Thyroid gland (tissue), 4 donors: ENCODE measurements at places on chromosomes 13 and 19.

DNA sequence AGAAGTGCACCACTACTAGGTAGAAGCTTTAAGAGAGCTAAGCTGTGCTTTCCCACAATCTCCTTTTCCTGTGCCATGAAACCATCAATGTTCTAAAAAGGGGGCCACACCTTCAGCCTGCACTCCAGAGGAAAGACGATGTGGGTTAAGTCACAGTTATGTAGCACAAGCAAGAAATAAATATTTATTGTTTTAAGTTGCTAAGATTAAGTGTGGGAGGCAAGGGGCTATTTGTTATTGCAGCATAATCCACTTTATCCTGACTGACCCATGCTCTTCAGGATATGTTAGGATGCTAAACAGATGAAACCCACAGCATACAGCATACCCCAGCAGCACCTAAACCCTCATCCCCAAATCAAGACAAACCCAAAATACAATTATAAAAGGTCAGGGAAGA lies 64.7 kb downstream of the MBD3L2B start:
- no peaks in the 10 kb centered on the region for H3K36me3 ChIP-seq
- H3K27me3 ChIP-seq, result no peaks in the 10 kb centered on the region
- DNase-seq, result no peak
- H3K4me1 ChIP-seq, result no peaks in the 10 kb centered on the region

GRCh38 chr13:44148159-44148914 lies 225.3 kb upstream of the SERP2 start:
- H3K4me3 ChIP-seq, result no peak overlapping the region
- H3K27ac ChIP-seq, result no peak overlapping the region
- no peaks in the 10 kb centered on the region for H3K36me3 ChIP-seq
- no peak for DNase-seq

- no peak within 1 kb of the TSS for H3K27ac ChIP-seq
- H3K4me1 ChIP-seq, result no peaks in the 10 kb centered on the region
- no peak within 1 kb of the TSS for H3K4me3 ChIP-seq
- H3K27me3 ChIP-seq, result no peaks in the 10 kb centered on the region
Observed at GRCh38 chr19:51372649-51373504, at the start of gene NKG7. Gene NKG7 (minus strand): TSS chr19:51372654. CDS start chr19:51372535, 119 bp downstream.

- H3K27me3 ChIP-seq, result no peaks in the 10 kb centered on the region
- DNase-seq, result peak; percentile 42
- no peak overlapping the region for H3K4me3 ChIP-seq
- peak overlapping the region; percentile 44 for H3K27ac ChIP-seq
- no peaks in the 10 kb centered on the region for H3K4me1 ChIP-seq
Observed at GRCh38 chr19:17107546-17108452, 32.2 kb downstream of the MYO9B start.

DNA sequence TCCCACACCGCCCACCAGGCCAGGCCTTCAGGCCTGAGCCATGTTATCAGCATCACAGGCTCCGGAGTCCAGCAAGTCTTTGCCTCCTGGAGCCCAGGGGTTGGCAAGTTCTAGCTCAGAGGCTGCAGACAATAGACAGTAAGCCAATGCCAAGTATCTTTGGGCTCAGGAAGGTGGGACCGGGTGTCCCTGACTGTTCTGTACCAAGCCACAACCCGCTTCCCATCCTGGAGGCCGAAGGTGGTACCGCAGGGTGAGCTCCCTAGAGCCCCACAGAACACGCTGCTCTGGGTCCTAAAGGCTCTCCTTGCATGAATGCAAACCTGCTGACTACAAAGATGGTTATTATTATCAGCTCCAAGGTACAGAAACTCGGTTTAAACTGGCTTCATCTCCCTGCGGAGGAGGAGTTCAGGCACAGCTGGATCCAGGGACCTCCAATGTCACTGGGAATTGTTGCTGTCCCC lies 5.5 kb upstream of the FSTL3 start:
- H3K27me3 ChIP-seq, result no peaks in the 10 kb centered on the region
- H3K4me1 ChIP-seq, result no peaks in the 10 kb centered on the region
- H3K27ac ChIP-seq, result no peak overlapping the region
- no peak overlapping the region for H3K4me3 ChIP-seq
- no peak for DNase-seq

DNA sequence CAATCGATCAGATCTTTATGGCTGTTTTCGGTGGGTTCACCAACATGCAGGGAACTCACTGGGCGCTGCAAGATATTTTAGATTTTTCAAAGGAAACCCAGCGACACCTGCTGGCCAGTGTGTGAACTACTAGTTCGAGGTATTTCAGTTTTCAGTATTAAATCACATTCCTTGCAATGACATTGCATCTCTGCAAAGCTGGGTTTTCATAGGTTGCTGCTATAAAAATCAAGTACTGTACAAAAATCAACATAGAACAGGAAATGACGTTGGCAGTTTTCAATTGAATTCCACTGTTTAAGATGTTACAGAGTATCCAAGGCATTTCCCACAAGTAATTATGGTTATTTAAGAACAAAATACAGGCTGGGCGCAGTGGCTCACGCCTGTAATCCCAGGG lies 17.6 kb downstream of the LIG1 start:
- H3K36me3 ChIP-seq, result no peaks in the 10 kb centered on the region
- no peaks in the 10 kb centered on the region for H3K4me1 ChIP-seq
- peak; percentile 52 for DNase-seq
- H3K27me3 ChIP-seq, result no peaks in the 10 kb centered on the region
- peak overlapping the region; percentile 64 for H3K27ac ChIP-seq

GRCh38 chr13:71156550-71156949 lies 710.5 kb downstream of the DACH1 start:
- no peak for DNase-seq
- H3K4me3 ChIP-seq, result no peak overlapping the region
- H3K4me1 ChIP-seq, result no peaks in the 10 kb centered on the region

- H3K4me3 ChIP-seq, result no peak overlapping the region
- H3K27ac ChIP-seq, result no peak overlapping the region
- H3K4me1 ChIP-seq, result peaks cover 20% of the 10 kb centered on the region
- no peaks in the 10 kb centered on the region for H3K27me3 ChIP-seq
- H3K36me3 ChIP-seq, result no peaks in the 10 kb centered on the region
- no peak for DNase-seq
Observed at GRCh38 chr19:8335343-8336071, 7.6 kb downstream of the KANK3 start.

GRCh38 chr19:38473201-38473600 lies 39.7 kb downstream of the RYR1 start:
- H3K27me3 ChIP-seq, result no peaks in the 10 kb centered on the region
- H3K36me3 ChIP-seq, result no peaks in the 10 kb centered on the region
- no peak overlapping the region for H3K27ac ChIP-seq
- DNase-seq, result no peak
- H3K4me1 ChIP-seq, result no peaks in the 10 kb centered on the region

DNA sequence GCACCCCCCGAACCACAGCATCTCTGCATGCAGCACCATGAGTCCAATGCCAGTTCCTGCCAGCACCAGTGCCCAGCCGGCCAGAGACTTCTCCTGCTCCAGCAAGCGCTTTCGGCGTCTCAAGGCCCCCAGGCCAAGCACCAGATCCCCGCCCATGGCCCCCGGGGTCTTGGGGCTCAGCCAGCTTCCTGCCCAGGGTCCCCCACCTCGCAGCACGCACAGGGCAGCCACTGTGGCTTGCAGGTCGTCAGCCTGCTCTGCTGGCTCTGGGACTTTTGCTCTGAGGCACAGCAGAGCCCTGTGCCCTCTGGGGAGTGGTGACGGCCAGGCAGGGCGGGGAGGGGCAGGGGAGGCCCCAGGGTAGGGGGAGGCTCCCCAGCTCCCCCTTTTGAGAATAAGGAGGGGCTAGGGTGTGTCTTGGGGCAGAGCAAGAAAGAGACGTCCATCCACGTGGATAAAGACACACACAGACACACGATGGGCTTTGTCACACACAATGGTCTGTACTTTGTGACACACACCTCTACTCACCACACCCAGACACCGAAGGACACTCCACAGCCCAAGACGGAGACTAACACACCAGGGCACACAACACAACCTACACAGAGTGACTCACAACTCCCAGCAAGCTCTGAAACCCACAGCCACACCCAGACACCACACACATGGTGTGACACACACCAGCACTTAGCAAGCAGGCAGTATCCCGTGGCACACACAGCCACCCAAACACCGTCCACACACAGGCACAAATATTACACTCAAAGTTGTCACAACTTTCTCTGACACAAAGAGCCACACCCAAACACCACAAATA lies at the start of gene KCNN4:
KCNN4 (minus strand) TSS at position 268 of the 820 bp plus-strand sequence; CDS start at position 156, 112 bp downstream.
- H3K27ac ChIP-seq, result no peak within 1 kb of the TSS
- H3K36me3 ChIP-seq, result no peaks in the 10 kb centered on the region
- no peak for DNase-seq
- H3K27me3 ChIP-seq, result no peaks in the 10 kb centered on the region
- no peak within 1 kb of the TSS for H3K4me3 ChIP-seq

GRCh38 chr19:37059142-37059541 lies 19.1 kb upstream of the ZNF420 start:
- no peak overlapping the region for H3K27ac ChIP-seq
- DNase-seq, result no peak
- no peaks in the 10 kb centered on the region for H3K4me1 ChIP-seq
- no peaks in the 10 kb centered on the region for H3K27me3 ChIP-seq

GRCh38 chr13:104798486-104798885 lies 1732.3 kb upstream of the SLC10A2 start:
- H3K4me1 ChIP-seq, result no peaks in the 10 kb centered on the region
- no peak for DNase-seq
- H3K27ac ChIP-seq, result no peak overlapping the region
- H3K4me3 ChIP-seq, result no peak overlapping the region
- no peaks in the 10 kb centered on the region for H3K27me3 ChIP-seq

DNA sequence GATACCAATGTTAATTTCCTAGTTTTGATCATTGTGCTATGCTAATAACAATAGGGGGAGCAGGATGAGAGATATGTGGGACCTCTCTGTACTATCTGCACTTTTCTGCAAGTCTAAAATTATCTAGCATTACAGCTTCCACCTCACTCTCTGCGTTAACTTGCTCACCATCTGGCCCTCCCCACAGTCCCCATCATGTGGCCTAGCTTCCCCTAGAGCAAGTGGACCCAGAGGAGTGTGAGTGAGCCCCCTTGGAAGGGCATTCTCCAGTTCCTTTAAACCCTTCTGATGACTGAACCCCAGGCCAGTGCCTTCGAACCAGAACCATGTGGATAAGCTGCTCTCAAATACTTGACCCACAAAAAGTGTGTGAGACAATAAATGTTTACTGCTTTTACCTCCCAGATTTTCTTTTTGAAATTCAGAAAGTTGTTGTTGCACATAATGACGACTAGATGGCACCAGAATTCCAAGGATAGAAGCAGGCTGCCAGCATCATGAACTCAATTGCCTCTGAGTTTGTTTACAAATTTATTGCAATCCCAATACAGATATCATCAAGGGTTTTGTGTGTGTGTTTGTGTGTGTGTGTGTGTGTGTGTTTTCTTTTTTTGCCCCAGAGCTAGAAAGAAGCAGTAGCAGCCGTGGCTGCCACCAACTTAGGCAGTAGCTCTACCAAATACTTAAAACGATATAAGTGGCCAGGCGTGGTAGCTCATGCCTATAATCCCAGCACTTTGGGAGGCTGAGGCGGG lies 49.0 kb upstream of the ZNF780A start:
- H3K4me1 ChIP-seq, result peaks cover 6% of the 10 kb centered on the region
- H3K4me3 ChIP-seq, result no peak overlapping the region
- H3K36me3 ChIP-seq, result no peaks in the 10 kb centered on the region
- no peaks in the 10 kb centered on the region for H3K27me3 ChIP-seq
- DNase-seq, result peak; percentile 6

DNA sequence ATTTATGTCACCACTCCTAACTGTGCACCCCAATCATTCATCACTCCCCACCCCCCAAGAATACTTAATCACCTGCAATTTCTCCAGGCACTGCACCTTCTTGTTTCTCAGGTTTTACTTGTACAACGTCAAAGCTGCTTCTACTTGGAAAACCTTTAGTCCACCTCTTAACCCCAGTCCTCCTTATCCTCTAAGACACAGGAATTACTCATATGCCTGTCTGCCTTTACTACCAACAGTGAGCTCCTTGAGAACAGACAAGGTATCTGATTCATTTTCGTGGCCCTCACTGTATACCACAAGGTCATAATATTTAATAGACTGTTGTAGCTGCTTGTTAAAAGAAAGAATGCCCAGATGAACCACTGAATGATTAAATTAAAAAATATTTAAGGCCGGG lies 21.0 kb upstream of the NDFIP2 start:
- H3K27ac ChIP-seq, result no peak overlapping the region
- H3K27me3 ChIP-seq, result no peaks in the 10 kb centered on the region
- no peak for DNase-seq
- no peak overlapping the region for H3K4me3 ChIP-seq

- H3K4me1 ChIP-seq, result peaks cover 27% of the 10 kb centered on the region
- no peaks in the 10 kb centered on the region for H3K36me3 ChIP-seq
- no peaks in the 10 kb centered on the region for H3K27me3 ChIP-seq
- DNase-seq, result no peak
Observed at GRCh38 chr13:51998723-51999509, 12.3 kb downstream of the ATP7B start.

DNA sequence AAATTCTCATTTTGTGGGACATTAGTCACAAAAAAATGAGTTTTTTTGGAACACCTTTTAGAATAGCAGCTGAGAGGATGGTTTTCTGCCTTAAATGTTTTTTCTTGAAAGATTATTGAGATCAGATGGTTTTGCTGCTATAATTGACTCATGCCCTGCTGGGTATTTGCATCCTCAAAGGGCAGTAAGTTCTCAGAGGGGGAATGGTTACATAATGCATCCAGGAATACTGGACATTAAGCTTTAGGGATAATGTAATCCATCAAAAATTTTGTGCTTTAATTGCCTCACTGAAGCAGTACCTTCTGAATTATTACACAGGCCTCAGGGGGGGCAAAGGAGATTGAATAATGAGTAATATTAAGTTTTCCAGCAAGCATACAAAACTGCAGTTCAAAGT lies 866.3 kb upstream of the SPRY2 start:
- no peaks in the 10 kb centered on the region for H3K27me3 ChIP-seq
- H3K27ac ChIP-seq, result no peak overlapping the region
- no peaks in the 10 kb centered on the region for H3K4me1 ChIP-seq
- no peak overlapping the region for H3K4me3 ChIP-seq

DNA sequence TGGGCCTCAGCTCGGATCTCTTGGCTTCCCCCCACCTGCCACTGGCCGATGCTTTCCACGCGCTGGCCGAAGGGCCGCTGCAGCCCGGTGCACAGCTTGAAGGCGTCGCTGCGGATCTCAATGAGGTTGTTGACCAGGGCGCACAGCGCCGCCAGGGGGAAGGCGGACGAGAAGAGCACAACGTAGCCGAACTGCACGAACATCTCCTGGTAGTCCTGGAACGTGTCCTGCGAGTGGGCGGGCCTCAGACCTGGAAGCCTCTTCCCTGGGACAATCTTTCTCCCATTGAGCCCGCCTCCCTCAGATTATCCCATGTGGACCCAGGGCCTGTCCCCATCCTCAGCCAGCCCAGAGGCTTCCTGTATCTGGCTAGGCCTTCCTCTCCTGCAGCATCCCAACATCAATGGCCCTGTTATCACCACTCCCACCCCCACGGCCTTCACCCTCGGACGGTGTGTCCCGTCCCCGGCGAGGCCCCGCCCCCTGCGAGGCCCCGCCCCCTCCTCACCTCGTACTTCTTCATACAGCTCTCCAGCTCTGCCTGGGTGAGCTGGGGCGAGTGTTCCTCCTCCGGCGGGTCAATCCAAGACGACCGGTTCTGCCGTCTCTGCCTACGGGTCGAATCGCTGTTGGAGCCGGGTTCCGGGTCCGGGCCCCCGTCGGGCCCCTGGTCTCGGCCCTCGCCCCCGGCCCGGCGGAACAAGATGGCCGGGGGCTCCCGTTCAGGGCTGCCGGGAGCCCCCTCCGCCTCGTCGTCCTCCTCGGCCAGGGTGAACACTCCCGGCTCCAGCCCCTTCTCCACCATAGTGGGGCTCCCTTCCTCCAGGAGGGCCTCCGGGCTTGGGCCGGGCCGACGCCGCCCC lies 6.8 kb downstream of the ANO8 start:
- no peaks in the 10 kb centered on the region for H3K27me3 ChIP-seq
- H3K4me3 ChIP-seq, result peak overlapping the region; percentile 32
- peak overlapping the region; percentile 72 for H3K27ac ChIP-seq
- peaks cover 22% of the 10 kb centered on the region for H3K4me1 ChIP-seq
- DNase-seq, result peak; percentile 96
